CD4-positive, alpha-beta T cell treated with Interferon alpha-2 for 1 hour (primary cell): ENCODE measurements at places on chromosomes 4 and X.

DNA sequence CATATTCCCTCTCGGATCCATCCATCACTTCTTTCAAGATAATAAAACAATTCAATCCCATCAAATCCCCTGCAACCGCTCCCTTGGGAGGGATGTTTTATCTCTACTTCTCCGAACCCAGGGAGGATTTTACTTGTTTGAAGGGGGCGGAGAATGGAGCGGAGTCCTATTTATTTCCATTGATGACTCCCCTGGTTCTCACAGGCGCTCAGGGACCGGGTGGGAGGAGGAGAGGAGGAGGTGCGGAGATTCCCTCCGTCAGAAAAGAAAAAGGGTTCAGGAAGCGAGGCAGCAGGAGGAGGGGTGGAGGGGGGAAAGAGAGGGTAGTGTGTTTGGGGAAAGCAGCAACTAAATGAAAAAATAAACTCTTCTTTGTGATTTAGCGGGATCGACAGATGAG, 2.1 kb downstream of the NDNF start:
- DNase-seq, result no peak

DNA sequence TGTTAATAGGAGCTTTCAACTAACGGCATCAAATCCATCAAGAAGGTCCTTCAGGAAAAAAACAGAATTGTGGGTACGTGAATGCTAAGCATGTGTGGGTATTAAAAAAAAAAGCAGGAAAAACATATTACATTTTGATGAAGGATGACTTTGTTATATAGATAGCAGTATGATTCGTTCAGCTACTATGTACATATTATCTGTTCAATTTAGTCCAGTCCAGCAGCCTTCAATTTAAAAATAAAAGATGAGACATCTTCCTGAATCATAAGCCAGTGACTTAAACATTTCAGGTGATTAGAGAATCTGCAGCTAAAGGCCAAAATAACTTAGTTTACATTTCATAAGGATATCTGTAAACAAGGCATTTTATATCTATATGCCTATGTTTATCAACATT, 63.4 kb downstream of the LCORL start:
- no peak for DNase-seq

DNA sequence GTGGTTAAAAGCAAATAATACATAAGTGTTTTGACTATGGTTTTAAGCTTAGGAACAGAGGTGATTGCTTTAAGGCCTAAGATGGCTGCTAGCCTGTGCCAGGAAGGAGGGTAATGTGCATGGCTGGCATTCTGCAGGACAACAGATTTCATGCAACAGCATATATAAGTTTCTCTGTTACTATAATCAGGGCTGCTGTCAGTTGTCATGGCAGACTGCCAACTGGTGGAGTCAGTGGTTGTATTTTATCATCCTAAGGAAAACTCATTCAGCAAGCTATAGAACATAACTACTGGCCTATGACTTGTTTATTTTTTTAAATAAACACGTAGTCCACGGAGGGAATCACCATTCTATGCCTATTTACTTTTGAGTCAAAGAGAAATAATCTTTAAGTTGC, 77.7 kb upstream of the DCAF8L1 start:
- DNase-seq, result no peak

GRCh38 chrX:37437160-37437559, 88.0 kb downstream of the PRRG1 start:
- no peak for DNase-seq

DNA sequence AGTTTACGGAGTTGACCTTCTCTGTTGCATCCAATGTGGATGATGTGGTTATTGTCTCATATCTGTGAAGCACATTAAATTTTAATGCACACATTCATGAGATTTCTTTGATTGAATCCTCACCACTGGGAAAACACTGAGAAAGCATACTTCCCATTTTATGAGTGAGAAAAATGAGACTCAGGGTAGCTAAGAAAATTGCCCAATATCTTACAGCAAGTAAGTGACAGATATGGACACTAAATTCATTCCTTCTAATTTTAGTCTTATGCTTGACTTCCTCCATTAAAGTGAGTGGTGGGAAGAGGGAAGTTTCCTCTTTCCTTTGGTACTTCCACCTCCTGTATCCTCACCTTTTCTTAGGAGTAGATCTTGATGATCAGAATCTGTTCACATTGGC, 504.8 kb upstream of the BOD1L1 start:
- no peak for DNase-seq

GRCh38 chr4:101200561-101200960, 146.8 kb downstream of the PPP3CA start:
- DNase-seq, result no peak

- DNase-seq, result no peak
Observed at GRCh38 chrX:10726647-10727046, 106.3 kb upstream of the MID1 start.

DNA sequence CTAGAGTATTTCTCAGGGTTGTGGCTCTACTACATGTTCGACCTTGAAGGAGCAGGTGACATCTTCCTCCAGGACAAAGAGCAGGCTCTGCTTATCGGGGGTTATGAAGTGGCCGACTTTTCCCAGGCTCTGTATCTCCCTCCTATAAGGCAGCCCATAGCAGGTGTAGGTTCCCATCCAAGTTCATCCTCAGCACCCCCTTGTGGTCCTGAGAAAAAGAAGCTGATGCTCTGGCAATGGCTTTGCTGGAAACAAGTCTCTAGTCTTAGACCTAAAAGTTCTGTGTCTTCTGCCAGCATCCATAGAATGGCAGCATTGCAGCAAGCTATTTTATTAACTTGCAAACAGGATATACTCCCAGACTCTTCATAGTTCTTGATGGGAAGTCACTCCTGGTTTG, 836.6 kb upstream of the PRKX start:
- DNase-seq, result no peak

GRCh38 chrX:104193485-104193884, 27.2 kb downstream of the FAM199X start:
- DNase-seq, result no peak
